Endodermal cell (in vitro differentiated cells): ENCODE measurements at places on chromosomes 2 and 18. TPM values are rescaled to one million over a fixed set of nuclear protein-coding genes. Genes with fewer than 3 reads are reported as not detected.

CHN1 gene
- 24.2 and 24.3 TPM in 2 replicates for total RNA-seq

EVA1A gene
- total RNA-seq = 1.5 to 2.2 TPM (median 1.8 TPM) in 3 replicates

MC4R gene
- total RNA-seq = not detected in 3 replicates

DNA sequence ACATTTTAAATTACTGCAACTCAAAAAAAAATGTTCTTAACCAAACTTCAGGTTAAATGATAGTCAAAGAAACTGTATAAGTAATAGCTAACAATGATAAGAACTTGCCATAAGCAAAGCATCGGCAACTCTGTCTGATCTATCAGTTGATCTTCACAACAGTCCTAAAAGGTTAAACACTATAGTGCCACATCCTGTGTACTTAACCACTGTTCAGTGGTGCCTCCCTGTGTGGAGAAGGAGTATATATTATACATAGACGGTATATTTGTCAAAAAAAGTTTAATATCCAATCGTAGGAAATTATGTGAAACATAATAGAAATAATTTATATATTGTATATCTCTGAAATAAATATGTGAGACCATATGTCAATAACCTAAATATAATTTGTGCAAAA is 13.0 kb downstream of the DTNA start:
- no peak overlapping the region for H3K4me3 ChIP-seq
- H3K27me3 ChIP-seq = no peaks in the 10 kb centered on the region
- H3K27ac ChIP-seq = no peak overlapping the region
- no peaks in the 10 kb centered on the region for H3K36me3 ChIP-seq
- DNase-seq = no peak

GRCh38 chr2:209425471-209426071 is 1.7 kb downstream of the MAP2 start:
- H3K27me3 ChIP-seq = peaks cover 25% of the 10 kb centered on the region
- H3K36me3 ChIP-seq = no peaks in the 10 kb centered on the region
- H3K4me1 ChIP-seq = no peaks in the 10 kb centered on the region

- no peak overlapping the region for H3K4me3 ChIP-seq
- peak; percentile 49 for DNase-seq
- no peak overlapping the region for H3K27ac ChIP-seq
- peaks cover 89% of the 10 kb centered on the region for H3K36me3 ChIP-seq
- no peaks in the 10 kb centered on the region for H3K27me3 ChIP-seq
Observed at GRCh38 chr18:6994056-6994770, 123.4 kb downstream of the LAMA1 start.

DNA sequence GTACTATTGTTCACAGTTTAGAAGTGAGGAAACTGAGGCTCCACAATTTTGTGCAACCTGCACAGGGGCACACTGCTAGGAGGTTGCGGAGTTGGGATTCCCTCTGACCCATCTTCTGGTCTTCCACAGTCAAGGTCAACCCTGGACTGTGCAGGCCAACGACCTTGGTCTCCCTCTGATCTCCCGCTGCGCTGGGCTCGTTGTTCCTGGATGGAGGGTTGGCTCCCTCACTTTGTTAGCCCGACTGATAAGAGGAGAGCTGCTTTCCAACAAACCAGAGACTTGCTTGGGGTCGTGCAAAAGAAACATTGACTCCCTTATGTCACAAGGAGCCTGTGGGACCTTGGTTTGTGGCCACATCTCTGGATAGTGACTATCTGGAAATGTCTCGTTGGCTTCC is 187.6 kb downstream of the MYCN start:
- H3K36me3 ChIP-seq = no peaks in the 10 kb centered on the region
- peak; percentile 16 for DNase-seq
- H3K27ac ChIP-seq = no peak overlapping the region
- H3K4me3 ChIP-seq = no peak overlapping the region
- no peaks in the 10 kb centered on the region for H3K27me3 ChIP-seq

- H3K27ac ChIP-seq = no peak overlapping the region
- H3K4me3 ChIP-seq = no peak overlapping the region
- no peaks in the 10 kb centered on the region for H3K4me1 ChIP-seq
- DNase-seq = no peak
Observed at GRCh38 chr2:138113871-138114525, 149.7 kb downstream of the HNMT start.

GRCh38 chr2:216949700-216950413 is 90.0 kb upstream of the TNP1 start:
- DNase-seq = no peak
- H3K27me3 ChIP-seq = no peaks in the 10 kb centered on the region
- no peaks in the 10 kb centered on the region for H3K4me1 ChIP-seq
- no peak overlapping the region for H3K4me3 ChIP-seq

GRCh38 chr2:110204408-110205385 is at the start of gene NPHP1:
NPHP1 (minus strand) TSS chr2:110205013; CDS start chr2:110204968, 45 bp downstream.
- peak within 1 kb of the TSS; percentile 97 for H3K4me3 ChIP-seq
- H3K4me1 ChIP-seq = no peaks in the 10 kb centered on the region

DNA sequence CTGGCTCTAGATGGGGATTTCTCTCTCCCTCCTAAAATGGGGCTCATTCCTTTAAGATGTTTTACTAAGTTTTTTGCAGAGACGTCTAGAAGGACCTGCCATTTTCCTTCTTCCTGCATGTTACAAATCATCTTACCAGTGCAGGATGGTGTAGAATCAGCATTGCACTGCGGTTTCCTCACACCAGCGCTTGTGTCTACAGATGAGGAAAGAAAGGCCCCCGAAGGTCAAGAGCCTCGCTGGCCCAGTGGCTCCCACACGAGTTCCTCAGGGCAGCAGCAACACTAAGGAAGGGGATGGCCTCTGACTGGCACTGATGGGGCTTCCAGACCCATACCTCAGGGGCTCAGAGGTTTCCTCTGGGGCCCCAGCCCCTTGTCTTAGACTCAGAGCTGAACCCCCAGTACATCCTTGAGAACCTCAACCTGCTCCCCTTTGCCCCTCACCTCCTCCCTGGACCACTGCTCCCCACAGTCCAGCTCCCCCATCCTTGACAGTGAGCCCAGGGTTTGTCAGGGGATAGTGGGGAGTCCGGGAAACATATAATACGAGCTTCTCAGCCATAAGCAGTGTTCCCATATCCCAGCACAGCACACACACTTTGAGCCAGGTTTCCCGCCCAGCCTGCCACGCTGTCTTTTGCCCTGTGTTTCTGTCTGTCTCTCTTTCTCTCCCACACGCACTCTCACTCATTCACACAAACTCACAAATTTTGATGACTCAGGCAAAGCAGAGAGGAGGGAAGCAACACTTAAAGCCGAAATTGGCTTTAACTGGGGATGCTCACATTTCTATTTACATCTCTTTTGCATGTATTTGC is 29.4 kb downstream of the ZFP36L2 start:
- DNase-seq = no peak
- H3K36me3 ChIP-seq = no peaks in the 10 kb centered on the region
- no peak overlapping the region for H3K27ac ChIP-seq
- H3K4me3 ChIP-seq = no peak overlapping the region
- H3K4me1 ChIP-seq = peaks cover 14% of the 10 kb centered on the region

GRCh38 chr2:162148956-162149355 is 3.1 kb downstream of the GCG start:
- no peaks in the 10 kb centered on the region for H3K36me3 ChIP-seq
- no peaks in the 10 kb centered on the region for H3K27me3 ChIP-seq
- no peaks in the 10 kb centered on the region for H3K4me1 ChIP-seq
- peak overlapping the region; percentile 71 for H3K27ac ChIP-seq
- DNase-seq = no peak
- H3K4me3 ChIP-seq = no peak overlapping the region
